ENCODE measurements at places on chromosomes 11 and 22.

GRCh38 chr11:89201138-89201537 is 23.5 kb downstream of the TYR start:
- no peak for DNase-seq

- no peak for DNase-seq
These were observed 42.4 kb downstream of the KCNJ4 start for GRCh38 chr22:38412435-38413084.

GRCh38 chr22:49668402-49668801 is 159.3 kb downstream of the BRD1 start:
- no peak for DNase-seq

DNA sequence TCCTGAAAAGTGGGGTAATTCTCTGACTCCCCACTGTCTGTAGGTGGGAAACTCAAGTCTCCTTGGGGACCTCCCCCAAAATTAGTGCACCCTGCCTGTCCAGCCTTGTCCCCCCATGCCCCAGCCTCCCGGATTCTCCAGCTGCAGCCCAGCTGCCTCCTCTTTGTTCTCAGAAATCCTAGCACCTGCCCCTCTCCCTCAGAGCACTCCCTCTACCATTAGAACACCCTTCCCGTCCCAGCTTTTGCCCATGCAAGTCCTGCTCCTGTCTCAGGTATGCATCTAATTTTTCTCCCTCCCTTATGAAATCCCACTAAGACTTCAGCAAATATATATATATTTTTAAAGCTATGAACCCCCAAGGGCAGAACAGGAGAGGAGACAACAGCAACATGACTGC is 37.3 kb downstream of the LRFN4 start:
- no peak for DNase-seq

- DNase-seq = no peak
These were observed 668.2 kb upstream of the TENM4 start for GRCh38 chr11:80109031-80109430.
